ENCODE measurements at places on chromosomes 5 and 9.

- DNase-seq: no peak
These were observed 1.4 kb downstream of the SLC34A3 start for GRCh38 chr9:137232101-137232500.

- DNase-seq: no peak
These were observed 145.3 kb upstream of the PAPPA start for GRCh38 chr9:116008278-116008677.

GRCh38 chr5:68378204-68378820 is 162.8 kb downstream of the PIK3R1 start:
- DNase-seq: no peak

DNA sequence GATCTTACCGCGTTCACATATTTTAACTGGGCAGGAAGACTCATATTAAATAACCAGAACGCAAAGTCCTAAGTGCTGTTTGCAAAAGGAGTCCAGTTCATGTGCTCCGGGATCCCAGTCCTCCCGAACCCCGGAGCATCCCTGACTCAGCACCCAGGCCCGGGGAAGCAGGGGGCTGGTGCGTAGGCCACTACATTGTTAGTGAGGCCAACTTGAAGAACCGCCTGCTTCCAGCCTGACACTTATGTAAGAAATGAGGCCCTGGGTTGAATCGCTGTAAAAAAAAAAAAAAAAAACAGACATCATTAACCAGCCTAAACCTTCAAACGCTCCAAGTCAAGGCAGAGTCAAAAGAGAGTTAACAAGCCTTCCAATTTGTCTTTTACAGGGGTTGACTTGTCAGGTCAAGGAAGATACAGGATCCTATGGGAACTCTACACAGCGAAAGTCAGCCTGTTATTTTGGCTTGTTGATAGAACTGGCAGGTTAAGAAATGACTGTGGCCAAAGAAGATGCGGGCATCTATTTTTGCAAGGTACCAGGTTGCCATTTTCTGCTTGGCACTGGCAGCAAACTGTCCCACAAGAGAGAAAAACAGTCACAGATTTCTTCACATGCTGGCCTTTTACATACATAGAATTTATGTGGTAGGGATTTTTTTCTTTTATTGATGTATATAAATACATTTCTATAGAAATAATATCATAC is 93.3 kb downstream of the ACTL7B start:
- no peak for DNase-seq

- DNase-seq: no peak
These were observed 521 bp upstream of the PTGS1 start for GRCh38 chr9:122370303-122370702.

DNA sequence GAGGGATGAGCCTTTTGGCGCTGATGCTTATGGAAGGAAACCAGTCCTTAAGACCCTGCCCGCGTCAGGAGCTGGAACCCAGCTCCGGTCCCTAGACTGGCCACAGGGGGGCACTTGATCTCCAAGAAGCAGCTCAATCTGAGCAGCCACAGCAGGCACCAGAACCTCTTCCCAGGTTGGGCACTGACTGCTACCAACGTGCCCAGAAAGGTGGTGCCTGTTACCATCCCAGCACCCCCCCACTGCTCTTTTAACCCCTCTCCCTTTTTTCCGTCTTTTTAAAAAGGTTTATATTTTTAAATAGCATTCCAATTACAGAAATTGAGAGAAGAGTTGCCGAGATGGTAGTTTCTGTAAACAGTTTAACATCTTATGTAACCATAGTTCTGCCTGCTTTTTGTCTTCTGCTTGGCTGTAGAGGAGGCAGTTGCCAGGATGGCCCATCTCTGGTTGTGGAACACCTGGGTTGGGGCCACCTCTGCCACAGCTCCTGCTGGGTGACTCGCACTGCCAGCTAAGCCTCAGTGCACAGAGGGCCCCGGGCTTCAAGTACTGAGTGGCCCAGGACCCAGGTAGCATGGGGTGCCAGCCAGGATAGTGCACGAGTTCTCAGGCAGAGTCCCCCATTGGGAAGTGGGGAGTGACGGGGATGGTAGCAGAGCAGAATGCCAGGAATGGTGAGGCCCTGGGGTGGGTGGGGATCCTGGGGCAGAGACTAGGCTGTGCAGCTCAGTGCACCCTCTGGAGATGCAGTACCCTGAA is 62.8 kb downstream of the PFDN1 start:
- DNase-seq: no peak

DNA sequence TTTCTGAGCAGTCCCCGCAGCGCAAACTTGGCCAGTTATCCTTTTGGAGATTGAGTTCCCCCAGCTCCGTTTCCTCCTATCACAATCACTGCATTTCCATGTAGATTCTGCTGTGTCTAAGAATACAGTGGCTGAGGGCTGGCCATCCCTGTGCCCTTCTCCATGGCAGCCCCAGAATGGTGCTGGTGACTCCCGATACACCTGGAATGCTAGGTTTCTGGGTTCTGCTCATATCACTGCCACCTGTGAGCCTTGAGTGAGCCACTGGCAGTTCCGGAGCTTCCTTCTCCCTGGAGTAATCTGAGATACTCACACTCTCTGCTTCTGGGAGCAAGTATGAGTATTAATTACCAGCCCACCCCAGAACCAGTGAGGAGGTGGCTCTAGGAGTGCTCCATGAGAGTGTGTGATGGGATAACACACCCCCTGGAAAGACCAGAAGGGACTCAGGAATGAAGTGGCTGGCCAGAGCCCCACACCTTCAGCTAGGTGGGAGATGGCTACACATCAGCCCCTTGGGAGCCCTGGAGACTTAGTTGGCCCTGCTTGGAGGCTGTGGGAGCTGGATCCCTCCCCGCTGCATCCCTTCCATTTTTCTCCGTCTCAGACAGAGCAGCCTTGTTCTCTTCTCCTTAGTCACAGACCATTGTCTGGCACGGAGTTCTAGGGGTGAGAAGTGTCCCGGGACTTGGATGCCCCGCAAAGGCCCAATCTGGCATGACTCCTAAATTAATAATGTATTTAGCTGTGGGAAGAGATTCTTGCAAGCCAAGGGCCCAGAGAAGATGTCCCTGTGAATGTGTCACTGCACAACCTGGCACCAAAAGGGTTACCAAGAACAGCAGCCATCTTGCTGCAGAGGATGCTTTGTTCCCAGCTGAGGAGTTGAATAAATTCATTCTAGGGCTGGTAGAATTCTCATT is 4.9 kb downstream of the PCDHGC5 start:
- no peak for DNase-seq

- DNase-seq: no peak
These were observed 191.8 kb downstream of the GAS1 start for GRCh38 chr9:86755561-86755941.

DNA sequence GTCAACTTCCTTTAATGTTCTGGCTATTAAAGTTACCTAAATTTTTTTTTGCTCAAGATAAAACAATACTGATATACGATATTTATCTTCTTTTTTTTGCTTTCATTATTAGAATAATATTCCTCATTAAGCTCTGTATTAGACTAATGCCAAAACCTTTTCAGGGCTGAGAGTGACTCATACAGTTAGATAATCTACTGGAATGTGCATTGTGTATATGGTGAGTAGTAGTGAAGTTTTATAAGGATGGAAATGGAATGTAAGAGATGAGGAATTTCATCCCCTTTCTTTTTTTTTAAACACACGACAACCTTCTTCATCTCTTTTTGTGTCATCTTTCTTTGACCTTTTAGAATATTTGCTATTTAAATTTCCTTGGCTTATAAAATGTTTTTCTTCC is 268.6 kb downstream of the ISL1 start:
- no peak for DNase-seq

DNA sequence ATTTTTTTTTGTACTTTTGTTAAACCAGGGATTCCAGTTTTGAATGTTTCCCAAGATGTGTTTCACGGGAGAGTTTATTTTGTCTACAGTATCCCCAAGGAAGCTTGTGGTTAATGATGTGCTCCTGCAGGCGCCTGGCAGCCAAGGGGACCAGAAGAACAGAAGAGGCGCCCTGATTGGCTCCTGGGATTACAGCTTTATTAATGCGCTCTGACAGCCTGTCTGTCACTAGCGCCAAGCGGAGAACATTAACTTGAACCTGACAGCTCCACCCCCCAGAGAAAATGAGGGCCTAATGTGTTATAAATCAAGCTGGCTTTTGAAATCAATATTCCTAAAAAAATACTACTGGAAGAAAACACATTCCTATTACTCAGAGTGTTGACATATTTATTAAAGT is 5.0 kb upstream of the FBXL7 start:
- DNase-seq: no peak
